Testis (tissue), 5 donors: ENCODE measurements at places on chromosomes 2 and 18.

- DNase-seq = no peak
Observed at GRCh38 chr2:8086357-8086756, 595.5 kb upstream of the ID2 start.

GRCh38 chr2:39786761-39787522 lies 7.9 kb upstream of the THUMPD2 start:
- no peak for DNase-seq

GRCh38 chr18:56522816-56523215 lies 115.6 kb downstream of the TXNL1 start:
- DNase-seq = no peak

GRCh38 chr18:73879328-73879727 lies 268.3 kb downstream of the FBXO15 start:
- no peak for DNase-seq

GRCh38 chr2:168692132-168692744 lies 110.2 kb upstream of the NOSTRIN start:
- no peak for DNase-seq

DNA sequence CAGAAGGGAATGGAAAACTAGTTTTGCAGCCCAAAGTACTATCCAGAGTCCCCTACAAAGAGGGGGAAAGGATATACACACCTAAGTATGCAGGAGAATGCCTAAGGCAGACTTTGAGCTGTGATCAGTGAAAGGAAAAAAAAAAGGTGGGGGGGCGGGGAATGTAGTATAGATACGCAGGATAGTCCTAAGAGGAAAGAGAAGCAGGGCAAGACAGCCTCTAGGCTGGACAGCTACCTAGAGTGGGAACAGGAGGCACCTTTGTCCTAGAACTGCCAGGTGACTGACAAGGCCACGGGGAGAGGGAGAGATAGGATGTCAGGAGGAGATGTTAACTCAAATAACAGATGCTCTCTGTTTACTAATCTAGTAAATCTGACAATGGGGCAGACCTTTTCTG lies 6.0 kb downstream of the REEP1 start:
- no peak for DNase-seq

- no peak for DNase-seq
Observed at GRCh38 chr2:127185705-127186104, 34.4 kb downstream of the CYP27C1 start.

DNA sequence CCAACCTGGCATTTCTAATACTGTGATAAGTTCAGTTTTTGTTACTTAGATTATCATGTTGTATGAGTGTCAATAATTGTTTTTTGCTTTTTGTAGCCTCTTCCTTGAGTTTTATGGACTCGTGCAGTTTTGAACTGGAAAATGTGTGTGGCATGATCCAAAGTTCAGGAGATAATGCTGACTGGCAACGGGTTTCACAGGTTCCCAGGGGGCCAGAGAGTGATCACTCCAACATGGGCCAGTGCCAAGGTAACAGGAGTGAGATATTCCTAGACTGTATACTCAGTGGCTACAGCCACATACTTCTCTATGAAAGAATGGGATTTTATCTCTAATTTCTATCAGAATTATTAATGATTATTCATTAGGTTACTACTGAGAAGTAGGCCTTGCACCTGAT lies 18.2 kb downstream of the MEP1B start:
- no peak for DNase-seq

- no peak for DNase-seq
Observed at GRCh38 chr2:1607236-1607920, 136.9 kb downstream of the PXDN start.

GRCh38 chr2:13193075-13193474 lies 476.3 kb downstream of the TRIB2 start:
- DNase-seq = peak; percentile 79

- no peak for DNase-seq
Observed at GRCh38 chr2:269356-270030, 4.7 kb downstream of the ACP1 start.

- DNase-seq = peak; percentile 82
Observed at GRCh38 chr18:35267161-35267651, 22.8 kb downstream of the ZSCAN30 start.

- DNase-seq = no peak
Observed at GRCh38 chr2:47494267-47495130, 91.5 kb downstream of the MSH2 start.

DNA sequence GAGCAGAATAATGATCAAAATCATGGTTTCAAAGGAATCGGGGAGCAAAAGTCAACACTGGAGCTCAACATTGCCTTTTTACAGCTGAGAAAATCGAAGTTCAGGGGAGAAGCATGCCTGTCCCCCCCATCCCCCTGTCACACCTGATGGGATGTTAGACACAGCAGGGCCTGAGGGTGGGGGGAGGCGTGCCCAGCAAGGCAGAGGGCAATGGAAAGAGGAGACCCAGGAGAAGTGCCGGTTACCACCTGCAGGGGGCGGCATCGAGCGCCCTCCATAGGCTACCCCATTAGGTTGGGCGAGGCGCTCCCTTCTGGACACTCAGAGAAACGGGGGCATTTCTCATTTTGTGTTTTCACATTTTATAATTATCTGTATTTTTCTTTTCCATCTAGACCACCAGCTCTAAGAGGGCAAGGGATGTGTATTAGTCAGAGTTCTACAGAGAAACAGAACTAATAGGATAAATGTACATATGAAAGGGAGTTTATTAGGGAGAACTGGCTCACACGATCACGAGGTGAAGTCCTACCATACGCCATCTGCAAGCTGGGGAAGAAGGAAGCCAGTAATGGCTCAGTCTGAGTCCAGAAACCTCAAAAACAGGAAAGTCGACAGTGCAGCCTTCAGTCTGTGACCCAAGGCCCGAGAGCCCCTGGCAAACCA lies 271.3 kb downstream of the LRATD1 start:
- DNase-seq = peak; percentile 81

DNA sequence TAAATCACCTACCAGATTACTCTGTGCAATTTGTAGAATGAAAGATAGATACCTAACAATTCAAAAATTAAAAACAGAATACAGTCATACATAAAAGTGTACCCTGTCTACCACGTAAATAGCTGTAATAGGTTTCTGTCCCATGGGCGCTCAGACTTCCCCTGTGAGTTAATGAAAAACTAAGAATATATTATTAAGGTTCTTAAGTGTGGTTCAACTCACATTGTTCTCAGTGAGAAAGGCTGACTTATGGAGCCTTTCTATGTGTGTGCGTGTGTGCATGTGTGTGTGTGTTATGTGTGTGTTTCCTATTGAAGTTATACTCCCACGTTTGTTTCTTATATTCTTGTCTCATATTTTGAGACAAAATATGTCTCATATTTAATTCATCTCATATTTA lies 114.6 kb upstream of the CD302 start:
- no peak for DNase-seq

DNA sequence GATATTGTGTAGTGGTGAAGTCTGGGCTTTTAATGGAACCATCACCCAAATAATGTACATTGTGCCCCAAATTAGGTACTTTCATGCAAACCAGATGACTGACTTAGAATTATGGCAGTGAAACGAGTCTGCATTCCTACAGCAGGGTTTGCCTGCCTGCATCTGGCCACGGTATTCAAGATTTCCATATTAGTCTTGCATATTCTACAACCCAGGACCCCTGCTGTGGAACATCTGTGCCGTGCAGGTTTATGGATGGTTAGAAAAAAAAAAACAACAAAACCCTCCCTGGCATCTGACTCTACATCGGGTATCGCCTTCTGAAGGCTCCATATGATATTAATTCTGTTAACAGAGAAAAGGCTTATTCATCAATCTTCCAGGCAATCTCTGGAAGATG lies 394.8 kb downstream of the DCDC2C start:
- no peak for DNase-seq

- DNase-seq = no peak
Observed at GRCh38 chr2:50207881-50208280, 824.1 kb downstream of the NRXN1 start.

DNA sequence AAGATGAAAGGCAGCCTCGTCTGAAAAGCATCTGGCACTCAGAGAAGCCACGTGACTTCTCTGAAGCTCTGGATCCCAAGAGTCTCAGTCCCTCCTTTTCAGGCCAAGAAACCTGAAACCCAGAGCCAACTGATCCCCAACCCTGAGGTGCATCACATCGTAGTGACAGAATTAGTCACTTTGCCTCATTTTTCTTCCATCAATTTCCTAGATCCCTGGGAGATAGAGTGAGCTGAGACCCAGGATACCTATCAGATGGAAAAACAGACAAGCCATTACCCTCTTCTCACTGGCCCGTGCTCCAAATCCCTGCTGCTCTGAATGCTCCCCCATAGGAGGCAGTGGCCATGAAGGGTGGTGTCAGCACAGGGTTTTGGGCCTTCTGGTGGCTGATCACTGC lies 113.1 kb downstream of the ALK start:
- no peak for DNase-seq

GRCh38 chr2:26849056-26849999 lies 1.4 kb downstream of the DPYSL5 start:
- DNase-seq = no peak

- DNase-seq = no peak
Observed at GRCh38 chr2:104836841-104837240, 17.1 kb upstream of the POU3F3 start.

DNA sequence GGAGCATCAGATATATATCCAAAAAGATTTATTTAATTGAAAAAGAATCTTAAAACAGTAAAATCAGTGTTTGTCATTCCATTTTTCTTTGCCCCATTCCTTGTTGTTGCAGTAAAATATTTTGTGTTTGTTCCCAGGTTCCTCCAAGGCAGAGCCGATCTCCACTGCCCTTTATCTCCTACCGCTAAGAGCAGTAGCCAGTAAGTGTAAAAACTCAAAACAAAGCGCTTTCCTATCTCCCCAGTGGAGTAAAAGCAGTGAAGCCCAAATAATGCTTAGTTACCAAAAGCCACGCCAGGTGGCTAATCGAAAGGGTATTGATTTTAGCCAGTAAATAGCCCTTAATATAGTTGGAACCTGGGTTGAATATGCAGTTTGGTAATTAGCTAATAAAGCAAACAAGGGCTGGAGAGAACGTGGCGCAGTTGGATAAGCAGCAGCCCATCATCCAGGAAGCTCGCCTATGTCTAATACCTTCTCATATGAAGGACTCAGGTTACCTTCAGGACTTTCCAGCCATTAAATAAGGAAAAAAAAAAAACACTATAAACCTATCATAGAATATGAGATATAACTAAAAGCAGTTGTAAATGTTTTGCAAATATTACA lies 12.4 kb upstream of the GPD2 start:
- no peak for DNase-seq

DNA sequence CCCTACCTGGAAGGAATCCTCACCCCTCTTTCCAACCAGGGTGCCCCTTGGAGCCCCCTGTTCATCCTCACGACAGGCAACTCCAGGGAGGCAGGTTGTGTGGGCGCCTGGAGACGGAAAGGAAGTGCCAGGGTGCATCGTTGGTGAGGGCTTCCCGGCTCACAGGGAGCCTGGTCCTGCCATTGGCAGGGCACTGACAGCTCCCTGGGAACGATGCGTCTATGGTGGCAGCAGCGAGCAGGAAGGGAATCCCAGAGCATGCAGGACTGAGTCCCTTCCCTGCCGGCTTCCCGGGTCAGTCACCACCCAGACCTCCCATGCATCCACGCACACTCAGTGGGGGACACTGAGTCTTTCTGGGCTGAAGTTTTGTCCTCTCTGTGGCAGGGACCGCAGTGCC lies 117.6 kb downstream of the INHBB start:
- DNase-seq = no peak

DNA sequence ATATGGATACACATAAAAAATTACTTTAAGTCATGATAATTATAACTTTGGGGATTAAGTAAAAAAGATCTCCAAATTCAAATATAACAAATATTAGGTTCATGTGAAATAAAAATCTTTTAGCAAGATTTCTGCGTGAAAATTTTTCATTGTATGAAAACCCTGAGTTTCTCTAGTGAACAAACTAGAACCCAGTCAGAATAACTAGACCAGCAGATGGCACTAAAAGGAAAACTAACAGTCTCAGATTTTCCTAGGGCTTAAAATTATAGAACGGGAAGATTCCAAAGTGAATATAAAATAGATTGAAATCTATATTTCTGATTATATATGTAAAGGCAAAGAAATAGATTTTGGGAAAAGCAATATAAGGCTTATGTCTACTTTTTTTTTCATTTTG lies 43.3 kb downstream of the TMEM200C start:
- no peak for DNase-seq

GRCh38 chr2:190891372-190891771 lies 10.8 kb downstream of the GLS start:
- no peak for DNase-seq
